ENCODE measurements at places on chromosomes 3 and 15. TPM values are rescaled to one million over a fixed set of nuclear protein-coding genes. Genes with fewer than 3 reads are reported as not detected.

Gene DPPA2
- polyA plus RNA-seq, result not detected

DNA sequence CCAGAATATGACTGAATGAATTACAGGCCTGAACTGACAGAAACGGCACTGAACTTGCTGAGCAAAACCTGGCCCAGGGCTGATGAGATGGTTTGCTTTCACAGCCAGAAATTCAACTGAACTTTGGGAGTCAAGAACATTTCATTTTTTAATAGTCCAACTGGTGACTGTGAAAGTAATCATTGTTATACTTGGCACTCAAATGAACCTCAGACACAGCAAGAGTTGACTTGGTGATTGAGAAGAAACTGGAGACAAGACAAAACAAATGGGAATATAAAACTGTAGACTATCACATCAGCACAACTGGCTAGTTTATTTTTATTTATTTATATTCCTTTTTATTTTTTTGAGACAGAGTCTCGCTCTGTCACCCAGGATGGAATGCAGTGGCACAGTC, 858.9 kb upstream of the CFAP20DC start:
- DNase-seq, result no peak

GRCh38 chr3:192563417-192563816, 163.9 kb downstream of the FGF12 start:
- DNase-seq, result no peak

GRCh38 chr3:120850381-120851295, 57.4 kb upstream of the STXBP5L start:
- no peak for DNase-seq

DNA sequence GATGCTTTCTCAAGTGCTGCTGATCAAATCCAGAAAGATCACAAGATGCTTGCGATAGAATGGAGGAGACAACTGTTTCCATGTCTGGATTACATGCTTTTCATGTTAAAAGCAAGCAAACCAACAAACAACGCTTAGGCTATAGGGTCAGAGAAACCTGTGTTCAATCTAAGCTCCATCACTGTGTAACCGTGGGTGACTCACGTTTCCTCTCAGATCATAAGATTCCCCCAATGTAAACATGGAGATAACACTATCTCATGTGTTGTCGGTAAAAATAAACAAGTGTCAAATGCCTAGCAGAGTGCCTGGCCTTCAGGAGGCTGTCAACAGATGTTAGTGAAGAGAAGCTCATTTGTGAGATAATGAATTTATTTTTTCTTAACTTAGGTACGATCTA, 907.8 kb downstream of the NTRK3 start:
- no peak for DNase-seq

All from left lung (tissue), 14 donors.